Bone marrow (tissue), 2 donors: ENCODE measurements at places on chromosomes 11 and 22.

DNA sequence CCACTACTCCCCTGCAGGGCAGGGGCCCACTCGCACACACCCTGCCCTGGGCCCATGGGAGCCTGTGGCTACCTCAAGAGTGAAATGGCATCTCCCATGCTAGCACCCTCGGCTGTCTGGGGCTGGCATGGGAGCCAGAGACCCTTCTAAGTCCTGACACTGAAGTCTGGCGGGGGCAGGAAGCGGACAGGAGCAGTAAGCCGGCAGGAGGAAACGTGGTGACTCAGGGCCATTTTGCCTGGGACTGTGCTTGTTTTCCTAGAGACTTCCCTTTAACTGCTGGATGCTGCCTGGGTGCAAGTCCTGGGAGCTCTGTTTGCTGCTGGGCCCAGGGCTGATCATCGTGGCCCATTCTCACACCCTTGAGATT lies 16.8 kb downstream of the RELT start:
- no peak for DNase-seq

DNA sequence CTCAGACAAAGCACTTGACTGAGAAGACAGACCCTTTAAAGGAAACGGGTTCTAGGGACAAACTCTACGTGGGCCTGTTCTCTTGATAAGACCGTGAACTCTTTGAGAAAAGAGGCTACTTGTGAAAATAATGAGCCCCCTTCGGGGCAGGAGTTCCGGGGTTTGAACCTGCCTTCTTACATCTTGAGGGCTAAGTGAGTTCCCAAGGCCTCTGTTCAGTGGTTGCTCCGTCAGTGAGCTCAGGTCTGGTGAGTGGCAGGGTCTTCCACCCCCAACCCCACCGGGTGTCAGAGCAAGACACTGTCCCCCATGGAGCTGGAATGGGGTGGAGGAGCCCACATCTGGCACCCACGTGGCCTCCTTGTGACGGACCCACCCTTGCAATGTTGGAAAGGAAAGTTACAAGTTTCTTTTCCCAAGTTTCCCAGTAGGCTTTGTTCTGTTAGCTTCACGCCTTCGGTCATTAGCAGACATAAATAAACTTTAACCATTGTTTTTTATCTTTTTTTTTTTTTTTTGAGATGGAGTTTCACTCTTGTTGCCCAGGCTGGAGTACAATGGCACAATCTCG lies 6.3 kb upstream of the SAMM50 start:
- DNase-seq, result no peak

DNA sequence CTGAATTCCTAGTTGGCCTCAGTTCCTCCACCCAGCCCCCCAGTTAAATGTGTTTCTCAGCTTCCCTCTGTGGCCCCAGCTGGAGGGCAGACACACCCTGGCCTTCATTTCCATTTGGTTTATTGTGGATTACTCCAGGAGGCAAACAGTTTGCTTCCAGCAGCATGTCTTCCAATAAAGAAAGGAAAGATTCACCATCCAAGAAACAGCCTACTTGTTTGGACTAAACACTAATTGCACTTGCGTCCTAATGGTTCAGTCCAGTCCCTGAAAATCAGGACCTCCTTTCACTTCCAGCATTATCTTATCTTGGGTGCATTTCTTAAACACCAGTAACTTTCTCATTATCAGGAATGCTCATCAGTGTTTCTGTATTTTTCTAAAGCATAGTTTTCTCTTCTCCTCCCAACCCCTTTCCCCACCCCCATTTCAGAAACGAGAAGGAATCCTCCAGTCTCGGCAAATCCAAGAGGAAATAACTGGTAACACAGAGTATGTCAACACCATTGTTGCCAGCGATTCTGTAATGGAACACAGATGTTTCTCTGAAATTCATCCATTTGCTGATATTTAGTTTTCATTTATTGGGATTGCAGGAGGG lies 130.9 kb downstream of the PARVA start:
- no peak for DNase-seq

GRCh38 chr11:119025099-119025473 lies 5.6 kb downstream of the SLC37A4 start:
- DNase-seq, result no peak

DNA sequence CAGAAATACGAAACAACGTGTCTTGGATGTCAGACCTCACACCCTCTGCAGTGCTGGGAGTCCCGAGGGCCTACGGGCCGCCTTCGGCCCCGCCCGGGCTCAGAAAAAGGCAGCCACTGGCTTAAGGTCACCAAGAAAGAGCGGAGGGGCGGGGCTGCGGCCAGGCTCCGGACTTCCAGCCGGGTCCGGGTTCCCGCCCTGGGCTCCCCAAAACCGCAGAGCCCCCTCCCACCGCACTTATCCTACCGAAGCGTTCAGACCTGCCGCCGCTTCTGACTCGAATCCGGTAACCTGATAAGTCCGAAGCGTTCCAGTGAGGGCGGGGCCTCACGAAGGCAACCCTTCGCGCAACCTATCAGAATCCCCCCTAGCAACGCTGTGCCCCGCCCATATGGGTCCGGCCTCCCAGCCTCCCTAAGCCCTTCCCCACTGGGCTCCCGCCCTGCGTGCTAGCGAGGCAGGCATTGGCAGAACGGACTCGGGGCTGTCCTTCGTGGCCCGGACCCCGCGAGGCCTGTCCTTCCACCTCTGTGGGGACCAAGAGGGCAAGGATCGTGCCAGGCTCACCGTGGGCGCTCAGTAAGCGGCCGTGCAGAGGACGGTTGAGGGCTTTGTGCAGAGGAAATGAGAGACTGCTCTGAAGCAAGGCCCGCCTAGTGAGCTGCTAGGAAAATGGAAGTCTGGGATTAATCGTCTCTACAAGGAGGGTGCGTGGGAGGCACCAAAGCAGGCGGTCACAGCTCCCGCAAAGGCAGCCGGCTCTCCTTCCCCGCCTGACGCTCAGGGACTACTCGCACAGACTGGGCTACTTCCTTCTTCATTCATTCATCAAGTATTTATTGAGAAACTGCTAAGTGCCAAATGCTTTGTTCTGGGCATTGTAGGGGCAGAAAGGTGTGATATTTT lies at the start of gene NAGA:
Gene NAGA, minus strand, starts transcription at position 296 of the 906 bp plus-strand sequence. CDS start 515 bp downstream, outside the sequence.
- DNase-seq, result peak; percentile 72

- DNase-seq, result no peak
Measured at GRCh38 chr11:9082575-9082974, 8.8 kb downstream of the SCUBE2 start.

DNA sequence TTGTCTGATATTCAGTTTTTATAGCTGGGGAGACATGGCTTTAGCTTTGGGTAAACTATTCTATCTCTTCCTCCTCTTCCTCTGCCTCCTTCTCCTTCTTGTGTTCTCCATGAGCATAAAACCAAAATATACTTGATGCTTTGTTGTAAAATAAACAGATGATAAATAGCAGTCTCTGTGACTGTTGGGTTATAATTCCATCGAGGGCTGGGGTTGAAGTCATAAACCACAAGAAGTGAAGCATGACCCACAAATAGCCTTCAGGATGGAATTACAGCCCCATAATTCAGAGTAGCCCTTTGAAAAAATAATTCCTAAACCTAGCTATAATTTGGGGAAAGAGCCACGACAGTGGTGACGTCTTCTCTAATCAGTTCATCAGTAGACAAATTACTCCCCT lies 177.7 kb downstream of the SNX19 start:
- DNase-seq, result no peak

DNA sequence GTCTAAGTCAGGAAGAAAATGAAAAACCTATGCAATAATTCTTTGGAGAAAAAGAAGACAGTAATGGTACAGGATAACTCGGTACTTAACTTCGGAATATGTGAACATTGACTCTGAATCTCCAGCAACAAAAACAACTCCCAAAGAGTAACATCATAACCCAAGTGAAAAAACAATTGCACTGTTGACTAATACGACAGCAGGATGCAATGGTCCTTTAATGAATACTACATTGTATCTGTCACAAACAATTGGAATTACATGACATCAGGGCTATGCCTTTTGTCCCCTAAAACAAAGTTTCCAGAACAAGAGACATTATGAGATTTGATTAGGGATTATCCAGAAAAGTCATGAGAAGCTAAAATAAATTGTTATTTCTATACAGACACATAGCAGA lies 1065.9 kb downstream of the LRRC4C start:
- no peak for DNase-seq

DNA sequence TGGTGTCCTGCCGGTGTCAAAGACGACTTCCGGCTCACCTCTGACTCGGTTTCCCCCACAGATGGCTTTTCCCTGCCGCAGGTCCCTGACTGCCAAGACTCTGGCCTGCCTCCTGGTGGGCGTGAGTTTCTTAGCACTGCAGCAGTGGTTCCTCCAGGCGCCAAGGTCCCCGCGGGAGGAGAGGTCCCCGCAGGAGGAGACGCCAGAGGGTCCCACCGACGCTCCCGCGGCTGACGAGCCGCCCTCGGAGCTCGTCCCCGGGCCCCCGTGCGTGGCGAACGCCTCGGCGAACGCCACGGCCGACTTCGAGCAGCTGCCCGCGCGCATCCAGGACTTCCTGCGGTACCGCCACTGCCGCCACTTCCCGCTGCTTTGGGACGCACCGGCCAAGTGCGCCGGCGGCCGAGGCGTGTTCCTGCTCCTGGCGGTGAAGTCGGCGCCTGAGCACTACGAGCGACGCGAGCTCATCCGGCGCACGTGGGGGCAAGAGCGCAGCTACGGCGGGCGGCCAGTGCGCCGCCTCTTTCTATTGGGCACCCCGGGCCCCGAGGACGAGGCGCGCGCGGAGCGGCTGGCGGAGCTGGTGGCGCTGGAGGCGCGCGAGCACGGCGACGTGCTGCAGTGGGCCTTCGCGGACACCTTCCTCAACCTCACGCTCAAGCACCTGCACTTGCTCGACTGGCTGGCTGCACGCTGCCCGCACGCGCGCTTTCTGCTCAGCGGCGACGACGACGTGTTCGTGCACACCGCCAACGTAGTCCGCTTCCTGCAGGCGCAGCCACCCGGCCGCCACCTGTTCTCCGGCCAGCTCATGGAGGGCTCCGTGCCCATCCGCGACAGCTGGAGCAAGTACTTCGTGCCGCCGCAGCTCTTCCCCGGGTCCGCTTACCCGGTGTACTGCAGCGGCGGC lies 5.5 kb downstream of the B3GNT6 start:
- DNase-seq, result no peak

DNA sequence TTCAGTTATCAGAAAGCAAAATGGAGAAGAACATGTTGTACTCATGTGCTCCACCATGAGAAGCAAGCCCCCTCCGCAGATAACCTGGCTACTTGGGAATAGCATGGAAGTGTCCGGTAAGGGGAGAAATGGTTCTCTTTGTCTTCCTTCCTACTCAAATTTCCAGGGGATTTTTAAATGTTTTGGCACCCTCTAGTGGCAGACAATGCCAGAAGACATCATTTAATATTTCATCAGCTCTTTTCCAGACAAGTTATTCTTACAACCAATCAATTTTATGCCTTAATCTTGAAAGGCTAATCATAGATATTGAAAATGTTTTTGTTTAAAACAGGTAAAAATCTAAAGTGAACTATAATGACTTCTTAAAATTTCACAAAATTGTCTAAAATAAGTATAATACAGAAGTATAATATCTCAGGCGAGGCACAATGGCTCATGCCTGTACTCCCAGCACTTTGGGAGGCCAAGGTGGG lies 15.7 kb downstream of the CRTAM start:
- peak; percentile 21 for DNase-seq

DNA sequence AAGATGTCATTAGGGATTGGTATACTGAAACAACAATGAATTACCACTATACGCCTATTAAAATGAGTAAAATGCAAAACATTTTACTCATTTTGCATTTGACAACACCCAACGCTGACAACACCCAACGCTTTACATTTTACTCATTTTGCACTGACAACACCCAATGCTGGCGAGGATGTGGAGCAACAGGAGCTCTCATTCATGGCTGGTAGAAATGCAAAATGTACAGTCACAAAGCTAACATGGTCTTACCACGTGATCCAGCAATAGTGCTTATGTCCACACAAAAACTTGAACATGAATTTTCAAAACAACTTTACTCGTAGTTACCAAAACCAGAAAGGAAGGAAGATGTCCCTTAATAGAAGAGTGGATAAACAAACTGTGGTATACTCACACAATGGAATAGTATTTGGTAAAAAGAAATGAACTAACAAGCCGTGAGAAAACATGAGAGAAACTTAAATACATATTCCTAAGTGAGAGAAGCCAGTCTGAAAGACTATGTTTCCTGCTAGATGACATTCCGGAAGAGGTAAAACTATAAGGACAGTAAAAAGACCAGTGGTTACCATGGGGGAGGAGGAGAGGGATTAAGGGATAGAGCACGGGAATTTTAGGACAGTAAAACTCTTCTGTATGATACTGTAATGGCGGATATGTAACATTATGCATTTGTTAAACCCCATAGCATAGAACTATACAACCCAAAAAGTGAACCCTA lies 11.4 kb upstream of the MSANTD2 start:
- no peak for DNase-seq

DNA sequence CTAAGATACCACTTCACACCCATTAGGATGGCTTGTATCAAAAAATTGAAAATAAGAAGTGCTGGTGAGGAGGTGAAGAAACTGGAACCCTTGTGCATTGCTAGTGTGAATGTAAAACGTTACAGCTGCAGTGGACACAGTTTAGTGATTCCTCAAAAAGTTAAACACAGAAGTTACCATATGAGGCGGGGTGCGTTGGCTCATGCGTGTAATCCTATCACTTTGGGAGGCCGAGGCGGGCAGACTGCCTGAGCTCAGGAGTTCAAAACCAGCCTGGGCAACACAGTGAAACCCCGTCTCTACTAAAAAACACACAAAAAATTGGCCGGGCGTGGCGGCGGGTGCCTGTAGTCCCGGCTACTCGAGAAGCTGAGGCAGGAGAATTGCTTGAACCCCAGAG lies 43.5 kb downstream of the SGSM3 start:
- no peak for DNase-seq

DNA sequence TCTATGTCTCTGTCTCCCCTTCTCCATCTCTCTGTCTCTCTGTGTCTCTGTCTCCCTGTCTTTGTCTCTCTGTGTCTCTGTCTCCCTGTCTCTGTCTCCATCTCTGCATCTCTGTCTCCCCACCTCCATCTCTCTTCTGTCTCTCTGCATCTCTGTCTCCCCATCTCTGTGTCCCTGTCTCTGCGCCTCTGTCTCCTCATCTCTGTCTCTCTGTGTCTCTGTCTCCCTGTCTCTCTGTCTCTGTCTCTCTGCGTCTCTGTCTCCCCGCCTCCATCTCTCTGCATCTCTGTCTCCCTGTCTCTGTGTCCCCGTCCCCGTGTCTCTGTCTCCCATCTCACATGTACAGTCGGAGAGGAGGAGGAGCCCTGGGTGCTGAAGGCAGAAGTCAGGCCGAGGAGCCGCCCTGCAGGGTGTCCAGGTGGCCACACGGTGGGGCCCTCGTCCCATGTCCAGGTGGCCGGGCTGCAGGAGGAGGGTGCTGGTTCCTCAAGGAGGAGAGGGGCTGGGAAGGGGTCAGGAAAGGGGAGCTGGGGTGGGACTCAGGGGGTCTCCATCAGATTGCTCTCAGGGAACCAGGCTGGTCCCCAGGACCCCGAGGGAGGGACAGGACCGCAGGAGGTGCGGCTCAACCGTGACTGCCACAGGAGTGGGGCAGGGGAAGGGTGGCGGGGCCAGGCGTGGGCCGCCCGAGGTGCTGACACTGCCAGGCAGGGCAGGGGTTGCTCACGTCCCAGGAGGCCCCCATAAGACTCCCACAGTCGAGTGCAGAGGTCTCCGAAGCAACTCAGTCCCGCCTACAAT lies 25.6 kb upstream of the TH start:
- peak; percentile 26 for DNase-seq
